ENCODE measurements at places on chromosomes 3 and 15.

GRCh38 chr3:187748050-187748481, 2.8 kb upstream of the BCL6 start:
- H3K27me3 ChIP-seq, result no peaks in the 10 kb centered on the region
- no peak overlapping the region for H3K4me3 ChIP-seq
- no peaks in the 10 kb centered on the region for H3K36me3 ChIP-seq
- H3K4me1 ChIP-seq, result peaks cover 3% of the 10 kb centered on the region
- peak; percentile 87 for DNase-seq

GRCh38 chr15:86073281-86073680, 6.4 kb upstream of the AGBL1 start:
- no peaks in the 10 kb centered on the region for H3K36me3 ChIP-seq
- H3K27me3 ChIP-seq, result no peaks in the 10 kb centered on the region
- no peak overlapping the region for H3K4me3 ChIP-seq
- no peaks in the 10 kb centered on the region for H3K4me1 ChIP-seq
- no peak overlapping the region for H3K27ac ChIP-seq

GRCh38 chr3:194205675-194206133, 69.8 kb downstream of the HES1 start:
- no peak overlapping the region for H3K27ac ChIP-seq
- no peak for DNase-seq
- no peaks in the 10 kb centered on the region for H3K36me3 ChIP-seq
- peaks cover 26% of the 10 kb centered on the region for H3K27me3 ChIP-seq
- no peak overlapping the region for H3K4me3 ChIP-seq

DNA sequence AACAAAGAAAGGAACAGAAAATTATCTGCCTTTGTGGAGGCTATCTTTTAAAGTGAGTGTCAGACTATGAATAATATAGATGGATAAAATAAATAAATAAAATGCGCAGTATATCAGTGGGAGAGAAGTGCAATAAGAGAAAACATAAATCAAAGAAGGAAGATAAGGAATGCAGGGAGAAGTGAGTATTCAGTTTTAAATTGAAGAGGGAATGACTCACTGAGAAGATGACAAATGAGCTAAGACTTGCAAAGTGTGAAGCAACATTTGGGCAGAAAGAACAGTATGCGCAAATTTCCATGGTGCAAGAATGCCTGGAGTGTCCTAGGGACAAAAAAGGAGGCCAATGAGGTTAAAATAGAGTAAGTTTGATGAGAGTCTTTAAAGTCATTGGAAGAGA, 1300.1 kb upstream of the ALCAM start:
- no peaks in the 10 kb centered on the region for H3K27me3 ChIP-seq
- no peak overlapping the region for H3K4me3 ChIP-seq
- no peaks in the 10 kb centered on the region for H3K4me1 ChIP-seq
- no peaks in the 10 kb centered on the region for H3K36me3 ChIP-seq

DNA sequence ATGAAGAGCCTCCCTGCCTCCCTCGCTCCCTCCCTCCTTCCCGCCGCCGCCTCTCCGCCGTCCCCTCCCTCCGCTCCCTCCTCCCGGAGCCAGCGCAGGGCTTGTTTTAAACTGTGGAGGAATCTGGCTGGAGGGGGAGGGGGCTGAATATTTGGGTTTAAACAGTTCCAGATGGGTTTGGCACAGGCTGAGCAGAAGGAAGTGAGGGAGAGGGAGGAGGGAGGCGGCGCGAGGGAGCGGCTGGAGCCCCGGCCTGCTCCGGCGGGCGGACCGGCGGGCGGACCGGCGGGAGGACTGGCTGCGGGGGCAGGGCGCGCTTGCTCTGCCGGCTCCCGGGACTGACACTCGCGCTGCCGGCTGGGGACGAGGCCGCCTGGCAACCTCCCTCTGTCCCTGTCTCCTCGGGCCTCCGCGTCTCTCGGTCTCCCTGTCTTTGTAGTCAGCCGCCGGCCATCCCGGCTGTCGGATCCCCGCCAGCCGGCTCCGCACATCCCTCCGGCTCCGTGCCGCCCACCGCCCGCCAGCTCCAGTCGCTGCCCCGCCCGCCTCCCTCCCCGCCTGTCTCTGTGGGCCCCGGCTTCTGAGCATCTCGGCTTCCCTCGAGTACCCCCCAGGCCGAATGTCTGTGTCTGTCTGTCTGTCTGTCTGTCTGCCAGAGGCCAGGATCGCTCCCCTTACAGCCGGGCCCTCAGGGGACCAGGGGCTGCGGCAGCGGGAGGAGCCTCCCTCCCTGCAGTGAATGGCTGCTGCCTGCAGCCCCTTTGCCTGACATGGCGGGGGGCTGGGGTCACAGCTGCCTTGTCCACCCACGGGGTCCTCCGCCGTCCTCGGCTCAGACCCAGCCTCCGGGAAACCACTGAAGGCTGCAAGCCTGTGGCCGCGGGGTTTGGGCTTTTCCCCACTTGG, 7.6 kb downstream of the EPHB3 start:
- no peaks in the 10 kb centered on the region for H3K36me3 ChIP-seq
- H3K27me3 ChIP-seq, result no peaks in the 10 kb centered on the region
- peak; percentile 87 for DNase-seq
- peak overlapping the region; percentile 79 for H3K4me3 ChIP-seq
- no peak overlapping the region for H3K27ac ChIP-seq
- peaks cover 31% of the 10 kb centered on the region for H3K4me1 ChIP-seq

- H3K27ac ChIP-seq, result no peak within 1 kb of the TSS
- peaks cover 39% of the 10 kb centered on the region for H3K36me3 ChIP-seq
- no peaks in the 10 kb centered on the region for H3K27me3 ChIP-seq
- H3K4me1 ChIP-seq, result no peaks in the 10 kb centered on the region
- H3K4me3 ChIP-seq, result peak within 1 kb of the TSS; percentile 89
- DNase-seq, result peak; percentile 68
Observed at GRCh38 chr3:44729384-44729910, at the start of gene ZNF501. Gene ZNF501, plus strand, starts transcription at chr3:44729635. Its CDS starts 4,787 bp downstream, at chr3:44734422.

DNA sequence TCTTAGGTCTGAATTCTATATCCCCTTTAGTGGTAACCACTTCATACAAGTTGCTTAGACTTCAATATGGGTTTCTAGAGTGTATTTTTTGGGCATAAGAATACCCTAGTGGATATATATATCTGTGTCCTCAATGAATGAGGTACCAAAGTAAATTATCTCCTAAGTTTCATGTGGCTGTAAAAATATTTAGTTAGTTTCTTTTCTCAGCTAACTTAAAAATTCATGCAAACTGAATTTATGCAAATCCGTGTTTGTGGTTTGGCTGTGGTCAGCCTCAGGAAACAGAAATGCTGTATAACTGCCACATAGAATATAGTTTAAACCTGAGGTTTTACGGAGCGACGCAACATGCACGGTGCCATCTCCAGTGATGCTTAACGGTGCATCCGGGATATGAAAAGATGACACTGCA, 80.3 kb downstream of the PEX5L start:
- H3K4me1 ChIP-seq, result peaks cover 1% of the 10 kb centered on the region
- no peaks in the 10 kb centered on the region for H3K36me3 ChIP-seq
- no peak overlapping the region for H3K4me3 ChIP-seq
- H3K27ac ChIP-seq, result no peak overlapping the region
- no peaks in the 10 kb centered on the region for H3K27me3 ChIP-seq

DNA sequence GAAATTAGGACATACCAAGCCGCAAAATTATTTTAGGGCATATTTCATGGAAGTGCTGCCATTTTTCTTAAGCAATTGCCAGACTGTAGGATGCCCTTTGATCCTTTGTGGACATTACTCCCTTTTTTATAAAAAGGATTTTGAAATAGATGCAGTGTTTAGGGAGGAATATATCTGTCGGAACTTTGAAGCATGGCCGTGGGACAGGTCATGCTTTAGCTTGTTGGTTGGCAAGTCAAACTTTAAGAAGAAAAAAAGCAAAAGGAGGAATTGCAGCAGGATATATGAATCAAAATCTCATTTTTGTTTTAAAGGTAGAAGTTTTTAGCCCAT, 122.1 kb downstream of the MCTP2 start:
- H3K36me3 ChIP-seq, result peaks cover 1% of the 10 kb centered on the region
- no peak overlapping the region for H3K4me3 ChIP-seq
- H3K4me1 ChIP-seq, result no peaks in the 10 kb centered on the region
- H3K27ac ChIP-seq, result no peak overlapping the region
- no peaks in the 10 kb centered on the region for H3K27me3 ChIP-seq
